ENCODE measurements at places on chromosomes 2 and 18.

DNA sequence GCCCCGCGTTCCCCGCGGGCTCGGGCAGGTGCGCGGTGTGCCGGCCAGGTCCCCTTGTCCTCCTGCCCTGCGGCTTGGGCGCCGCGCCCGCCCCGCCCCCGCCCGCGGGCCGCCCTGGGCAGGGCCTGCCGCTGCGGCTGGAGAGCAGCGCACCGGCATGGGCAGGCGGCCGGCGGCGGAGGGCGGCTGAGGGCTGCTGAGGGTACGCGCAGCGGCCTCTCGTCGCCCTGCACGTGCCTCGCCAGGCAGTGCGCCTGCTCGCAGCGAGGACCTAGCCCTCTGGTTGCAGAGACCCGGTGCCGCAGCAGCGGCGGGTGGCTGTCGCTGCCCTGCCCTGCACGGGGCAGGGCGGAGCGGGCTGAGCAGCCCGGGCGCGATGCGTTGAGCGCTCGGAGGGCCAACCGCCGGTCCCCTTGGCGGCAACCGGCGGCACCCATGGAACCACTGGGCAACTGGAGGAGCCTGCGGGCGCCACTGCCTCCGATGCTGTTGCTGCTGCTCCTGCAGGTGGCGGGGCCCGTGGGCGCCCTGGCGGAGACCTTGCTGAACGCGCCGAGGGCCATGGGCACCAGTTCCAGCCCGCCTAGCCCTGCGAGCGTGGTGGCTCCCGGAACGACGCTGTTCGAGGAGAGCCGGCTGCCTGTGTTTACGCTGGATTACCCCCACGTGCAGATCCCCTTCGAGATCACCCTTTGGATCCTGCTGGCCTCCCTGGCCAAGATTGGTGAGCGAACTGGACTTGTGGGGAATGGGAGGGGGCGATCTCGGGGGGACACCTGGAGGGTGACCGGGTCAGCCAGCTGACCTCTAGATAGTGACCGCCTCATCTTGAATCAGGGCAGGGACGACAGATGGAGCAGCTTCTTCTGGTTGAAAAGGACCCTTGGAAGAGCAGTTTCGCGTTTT, at the start of gene SLC9A2:
TSS of gene SLC9A2 (plus strand) at position 140 of the 906 bp plus-strand sequence. CDS start at position 436, 296 bp downstream.
- DNase-seq: no peak

- DNase-seq: no peak
Observed at GRCh38 chr2:51619961-51620360, 588.0 kb upstream of the NRXN1 start.

GRCh38 chr2:69735686-69736085, 6.2 kb upstream of the ANXA4 start:
- DNase-seq: no peak

GRCh38 chr2:214217599-214217998, 193.3 kb upstream of the VWC2L start:
- DNase-seq: no peak

DNA sequence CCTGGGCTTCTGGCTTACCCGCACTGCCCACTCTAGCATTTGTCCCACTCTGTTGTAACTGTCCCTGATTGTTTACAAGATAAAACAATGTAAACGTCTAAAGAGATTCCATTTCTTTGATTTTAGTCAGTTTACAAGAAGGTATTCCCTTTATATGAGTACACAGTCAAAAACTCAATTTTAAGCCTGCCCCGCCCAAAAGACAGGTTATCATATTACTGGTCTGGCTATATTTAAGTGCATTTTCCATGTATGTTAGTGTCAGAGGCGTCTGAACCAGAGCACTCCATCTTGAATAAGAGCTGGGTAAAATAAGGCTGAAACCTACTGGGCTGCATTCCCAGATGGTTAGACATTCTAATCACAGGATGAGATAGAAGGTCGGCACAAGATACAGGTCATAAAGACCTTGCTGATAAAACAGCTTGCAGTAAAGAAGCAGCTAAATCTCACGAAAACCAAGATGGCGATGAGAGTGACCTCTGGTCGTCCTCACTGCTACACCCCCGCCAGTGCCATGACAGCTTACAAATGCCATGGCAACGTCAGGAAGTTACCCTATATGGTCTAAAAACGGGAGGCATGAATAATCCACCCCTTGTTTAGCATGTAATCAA, 15.0 kb downstream of the GPR45 start:
- DNase-seq: no peak

DNA sequence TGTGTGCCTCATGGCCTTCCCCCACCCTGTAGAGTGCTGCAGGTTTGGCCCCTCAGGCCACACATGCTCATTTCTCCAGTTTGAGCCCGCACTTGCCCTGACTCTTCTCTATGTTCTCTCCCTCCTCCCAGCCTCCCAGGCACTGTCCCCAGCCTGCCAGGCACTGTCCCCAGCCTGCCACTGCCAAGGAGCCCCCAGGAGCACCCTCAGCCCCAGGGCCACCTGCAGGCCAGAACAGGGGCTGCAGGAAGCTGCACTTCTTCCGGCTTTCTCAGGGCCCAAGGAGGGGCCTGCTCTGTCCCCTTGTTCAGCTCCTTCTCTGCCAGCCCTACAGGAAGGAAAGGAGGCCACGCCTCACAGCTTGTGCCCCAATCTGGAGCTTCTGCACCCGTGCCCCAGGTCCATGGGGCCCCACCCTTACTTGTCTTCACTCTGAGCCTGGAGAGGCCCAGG, 31.6 kb downstream of the CYP26B1 start:
- DNase-seq: no peak

DNA sequence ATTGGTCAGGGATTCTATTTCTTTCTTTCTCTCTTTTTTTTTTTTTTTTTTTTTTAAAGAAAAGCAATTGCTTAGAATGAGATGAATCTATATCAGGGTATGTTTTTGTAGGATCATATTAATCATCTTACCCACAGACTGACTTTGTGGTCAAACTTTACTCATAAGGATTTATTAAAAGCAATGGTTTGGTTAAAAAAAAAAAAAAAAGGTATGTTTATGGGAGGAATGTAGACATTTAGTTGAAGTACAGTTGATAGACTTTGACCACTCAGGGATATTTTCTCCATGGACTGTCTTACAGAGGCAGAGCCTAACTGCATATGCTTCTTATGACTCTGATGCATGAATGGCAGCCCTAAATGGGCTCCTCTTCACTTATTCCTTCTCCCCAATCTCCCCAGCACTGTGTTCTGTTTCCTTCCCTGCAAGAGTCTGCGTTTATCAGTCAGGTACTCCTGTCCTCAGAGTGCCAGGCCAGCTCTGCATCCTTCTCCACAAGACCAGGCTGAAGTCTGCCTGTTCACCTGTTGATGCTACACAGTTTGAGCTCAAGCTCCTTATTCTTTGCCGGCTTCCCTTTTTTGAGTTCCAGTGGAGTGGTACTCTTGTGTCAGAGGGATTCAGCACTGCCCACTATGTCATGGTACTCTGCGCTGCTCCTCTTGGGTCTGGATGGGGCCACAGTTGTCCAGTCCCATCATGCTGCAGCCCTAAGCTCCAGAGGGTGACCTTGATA, 24.3 kb downstream of the CRIM1 start:
- no peak for DNase-seq

- DNase-seq: no peak
Observed at GRCh38 chr2:142973160-142973821, 95.8 kb downstream of the KYNU start.

DNA sequence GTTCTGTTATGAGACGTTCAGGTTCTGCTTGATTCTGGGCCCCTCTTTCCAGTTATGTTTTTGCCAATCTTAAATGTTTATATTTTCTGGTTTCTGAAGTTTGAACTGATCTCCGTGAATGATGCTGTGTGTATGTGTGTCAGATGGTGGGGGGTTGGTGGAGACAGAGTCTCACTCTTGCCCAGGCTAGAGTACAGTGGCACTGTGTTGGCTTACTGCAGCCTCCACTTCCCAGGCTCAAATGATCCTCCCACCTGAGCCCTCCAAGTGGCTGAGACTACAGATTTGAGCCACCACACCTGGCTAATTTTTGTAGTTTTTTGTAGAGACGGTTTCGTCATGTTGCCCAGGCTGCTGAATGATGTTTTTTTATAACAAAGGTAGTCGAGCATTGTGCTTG, 45.9 kb downstream of the PSMD14 start:
- DNase-seq: no peak

DNA sequence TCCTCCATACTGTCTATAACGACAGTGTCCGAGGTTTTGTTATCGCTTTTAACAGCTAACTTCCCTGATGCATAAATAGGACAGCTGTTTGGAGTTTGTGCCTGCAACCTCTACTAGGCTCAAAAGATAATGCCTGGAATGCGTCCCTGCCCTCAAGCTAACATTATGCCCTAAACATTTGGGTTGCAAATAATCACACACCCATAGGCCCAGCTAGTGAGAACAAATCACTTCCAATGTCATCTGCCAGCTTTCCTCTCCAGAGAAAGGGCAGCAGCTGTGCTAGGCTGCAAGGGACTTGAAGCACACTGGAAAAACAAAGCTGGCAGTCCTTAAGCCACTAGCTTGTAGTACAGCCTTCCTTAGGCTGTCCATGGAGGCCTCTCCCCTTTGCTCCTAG, 201.8 kb upstream of the LYPD1 start:
- DNase-seq: no peak

DNA sequence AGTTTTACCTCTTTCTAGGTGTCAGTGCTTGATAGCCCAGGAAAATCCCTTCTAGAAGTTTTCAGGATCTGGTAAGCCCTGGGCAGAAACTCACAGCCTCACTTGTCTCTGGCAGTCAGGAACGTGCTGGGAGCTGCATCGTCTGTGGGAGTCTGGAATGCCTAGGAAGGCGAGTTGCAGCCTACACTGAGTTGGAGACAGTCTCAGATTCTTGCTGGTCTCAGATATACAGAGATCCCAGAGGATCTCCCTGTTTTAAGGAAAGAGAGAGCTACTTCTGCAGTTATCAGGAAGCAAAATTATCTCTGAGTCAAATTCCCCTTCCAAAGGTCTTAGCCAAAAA, 104.4 kb upstream of the CDC42EP3 start:
- DNase-seq: no peak

- no peak for DNase-seq
Observed at GRCh38 chr2:241770936-241771285, 5.7 kb upstream of the GAL3ST2 start.

DNA sequence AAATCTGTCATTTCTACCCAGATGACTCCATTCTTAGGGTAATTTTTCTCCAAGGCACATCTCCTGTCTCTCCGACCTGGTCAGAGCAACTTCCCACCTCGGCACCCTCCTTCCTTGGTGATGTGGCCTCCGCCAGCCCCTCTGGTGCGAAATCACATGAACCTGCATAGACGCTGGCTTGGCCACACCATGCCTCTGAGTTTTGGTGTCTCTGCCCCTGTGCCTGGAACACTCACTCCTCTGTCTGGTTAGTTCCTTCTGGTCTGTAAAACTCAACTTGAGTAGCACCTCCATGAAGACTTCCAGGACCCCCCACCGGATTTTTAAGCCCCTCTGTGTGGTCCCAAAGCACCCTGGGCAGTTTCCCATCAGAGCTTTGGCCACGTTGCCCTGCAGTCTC, 83.2 kb upstream of the OTOS start:
- no peak for DNase-seq

- DNase-seq: no peak
Observed at GRCh38 chr18:54531402-54532065, 59.5 kb upstream of the DYNAP start.

- DNase-seq: no peak
Observed at GRCh38 chr18:59072727-59073421, 66.8 kb upstream of the SEC11C start.

DNA sequence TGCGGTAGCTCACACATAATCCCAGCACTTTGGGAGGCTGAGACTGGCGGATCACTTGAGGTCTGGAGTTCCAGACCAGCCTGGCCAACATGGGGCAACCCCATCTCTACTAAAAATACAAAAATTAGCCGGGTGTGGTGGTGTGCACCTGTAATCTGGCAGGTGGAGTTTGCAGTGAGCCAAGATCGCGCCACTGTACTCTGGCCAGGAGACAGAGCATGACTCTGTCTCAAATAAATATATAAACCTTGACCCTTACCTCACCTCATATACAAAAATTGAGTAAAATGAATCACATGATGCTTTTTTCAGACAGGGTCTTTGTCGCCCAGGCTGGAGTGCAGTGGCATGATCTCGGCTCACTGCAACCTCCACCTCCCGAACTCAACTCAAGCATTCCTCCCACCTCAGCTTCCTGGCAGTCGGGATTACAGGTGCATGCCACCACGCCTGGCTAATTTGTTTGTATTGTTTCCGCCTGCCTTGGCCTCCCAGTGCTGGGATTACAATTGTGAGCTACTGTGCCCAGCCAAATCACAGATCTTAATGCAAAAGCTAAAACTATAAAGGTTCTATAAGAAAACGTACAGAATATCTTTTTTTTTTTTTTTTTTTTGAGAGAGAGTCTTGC, 25.3 kb downstream of the XPO1 start:
- no peak for DNase-seq

GRCh38 chr2:38590053-38590452, 12.7 kb downstream of the HNRNPLL start:
- DNase-seq: no peak

DNA sequence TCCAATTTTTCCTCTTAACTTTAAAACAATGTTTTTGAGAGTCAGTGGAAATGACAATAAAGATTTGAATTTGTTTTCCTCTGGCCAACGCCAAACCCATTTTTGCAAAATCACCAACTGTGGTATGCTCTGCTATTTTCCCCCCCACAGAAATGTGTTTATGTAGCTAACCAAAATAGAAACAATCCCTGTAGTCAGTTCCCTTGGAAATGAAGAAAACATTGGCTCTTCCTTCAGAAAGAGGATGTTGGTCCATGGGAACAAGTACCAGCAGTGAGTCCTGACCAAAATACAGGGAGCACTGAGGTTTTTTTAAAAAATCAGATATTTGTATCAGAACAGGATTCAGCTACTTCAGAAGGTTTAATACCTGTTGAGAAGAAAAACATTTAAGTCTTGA, 65.3 kb downstream of the SLC40A1 start:
- no peak for DNase-seq

DNA sequence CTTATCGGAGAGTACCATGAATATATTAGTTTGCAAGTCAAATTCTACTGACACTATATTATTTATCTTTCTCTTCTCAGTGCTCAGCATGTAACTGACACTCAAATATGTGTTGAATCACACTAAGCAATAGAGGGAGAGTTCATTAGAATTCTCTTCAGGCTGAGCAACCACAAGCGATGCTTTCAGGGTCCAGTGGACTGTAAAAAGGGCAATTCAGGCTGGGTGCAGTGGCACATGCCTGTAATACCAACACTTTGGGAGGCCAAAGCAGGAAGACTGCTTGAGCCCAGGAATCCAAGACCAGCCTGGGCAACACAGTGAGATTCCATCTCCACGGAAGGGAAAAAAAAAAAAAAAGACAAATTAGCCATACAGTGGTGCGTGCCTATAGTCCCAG, 16.3 kb downstream of the PDE6D start:
- no peak for DNase-seq

- DNase-seq: no peak
Observed at GRCh38 chr2:128986026-128986715, 667.5 kb upstream of the HS6ST1 start.

- no peak for DNase-seq
Observed at GRCh38 chr18:57003342-57003741, 143.5 kb upstream of the BOD1L2 start.

DNA sequence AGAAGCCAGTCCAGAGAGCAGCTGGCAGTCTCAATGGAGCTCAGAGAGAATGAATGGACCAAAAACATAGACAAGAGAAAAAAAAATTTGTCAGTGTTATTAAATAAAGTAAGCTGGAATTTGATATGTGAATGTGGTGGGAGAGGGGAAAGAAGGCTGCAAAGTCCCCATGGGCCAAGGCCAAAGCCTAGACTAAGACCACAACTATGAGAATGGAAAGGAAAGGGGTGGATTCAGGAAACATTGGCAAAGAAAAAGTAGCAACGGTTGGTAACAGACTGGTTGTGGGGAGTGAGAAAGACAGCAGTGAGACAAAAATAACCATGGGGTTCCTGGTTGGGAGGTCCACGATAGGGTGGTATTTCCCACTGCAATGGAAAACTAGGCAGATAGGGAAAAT, 47.0 kb downstream of the ZEB2 start:
- DNase-seq: no peak

GRCh38 chr2:183214680-183215079, 90.4 kb downstream of the NUP35 start:
- no peak for DNase-seq
